ENCODE measurements at places on chromosomes 6 and 20.

- DNase-seq, result no peak
Measured at GRCh38 chr6:86858970-86859369, 78.4 kb upstream of the HTR1E start.

DNA sequence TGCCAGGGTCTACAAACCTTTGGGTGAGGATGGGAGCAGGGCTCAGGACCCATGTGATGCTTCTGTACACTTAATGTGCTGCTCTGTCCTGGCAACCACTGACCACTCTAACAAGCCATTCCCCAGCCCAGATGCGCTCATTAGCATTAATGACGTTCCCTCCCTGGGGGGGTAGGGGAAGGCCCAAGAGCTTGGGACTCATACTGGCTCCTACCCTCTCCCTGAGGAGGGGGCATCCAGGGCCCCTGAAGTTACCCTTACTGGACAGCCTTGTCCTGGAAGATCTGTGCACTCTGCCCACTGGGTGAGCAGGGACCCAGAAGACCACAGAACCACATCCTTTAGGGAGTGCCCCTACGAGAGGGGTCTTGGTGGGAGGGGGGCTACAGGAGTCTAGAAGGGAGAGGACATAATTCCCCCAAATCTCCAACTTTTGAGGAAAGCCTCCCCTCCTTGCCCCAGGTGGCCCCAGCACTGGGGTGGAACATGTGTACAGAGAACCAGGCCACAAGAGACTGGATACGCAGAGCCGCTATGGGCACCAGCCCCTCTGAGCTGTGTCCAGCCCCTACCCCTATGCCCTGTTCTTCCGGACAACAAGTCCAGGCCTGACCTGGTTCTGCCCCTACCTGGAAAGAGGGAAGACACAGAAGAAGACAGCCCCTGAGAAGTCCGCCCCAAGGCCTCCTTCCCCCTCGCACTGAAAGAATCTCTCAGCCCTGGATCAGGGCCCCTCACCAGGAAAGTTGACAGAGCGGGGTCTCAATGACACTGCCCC, 1.4 kb downstream of the TEAD3 start:
- DNase-seq, result no peak

DNA sequence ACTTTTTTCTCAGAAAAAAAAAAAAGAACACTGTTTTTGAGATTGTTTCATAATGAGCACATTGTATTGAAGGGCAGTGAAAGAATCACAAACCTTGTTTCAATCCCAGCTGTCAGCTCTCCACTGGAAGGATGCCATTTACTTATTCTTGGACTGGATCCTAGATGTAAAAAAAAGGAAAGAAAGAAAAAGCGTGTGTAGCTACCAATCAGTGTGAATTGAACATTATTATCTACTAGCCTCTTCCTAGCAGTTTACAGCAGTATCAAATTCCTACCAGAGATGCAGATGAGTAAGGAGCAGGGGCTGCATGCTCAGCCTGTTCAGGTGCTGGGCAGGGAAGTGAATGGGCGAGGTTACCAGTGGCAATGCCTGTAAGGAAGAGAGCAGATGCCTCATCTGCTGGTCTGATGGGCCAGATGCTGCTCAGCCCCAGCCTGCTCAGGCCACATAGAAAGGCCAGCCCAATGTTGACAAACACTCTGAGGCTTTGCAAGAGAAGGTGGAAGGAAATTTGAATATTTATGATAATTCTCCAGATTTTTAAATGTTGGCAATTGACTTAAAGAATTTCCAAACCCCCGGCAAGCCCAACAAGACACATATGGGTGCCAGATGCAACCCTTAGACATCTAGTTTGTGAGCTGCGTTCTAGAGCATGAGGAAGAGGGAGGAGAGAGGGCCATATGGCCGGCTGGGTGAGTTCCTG, 189.5 kb downstream of the IBTK start:
- peak; percentile 31 for DNase-seq

DNA sequence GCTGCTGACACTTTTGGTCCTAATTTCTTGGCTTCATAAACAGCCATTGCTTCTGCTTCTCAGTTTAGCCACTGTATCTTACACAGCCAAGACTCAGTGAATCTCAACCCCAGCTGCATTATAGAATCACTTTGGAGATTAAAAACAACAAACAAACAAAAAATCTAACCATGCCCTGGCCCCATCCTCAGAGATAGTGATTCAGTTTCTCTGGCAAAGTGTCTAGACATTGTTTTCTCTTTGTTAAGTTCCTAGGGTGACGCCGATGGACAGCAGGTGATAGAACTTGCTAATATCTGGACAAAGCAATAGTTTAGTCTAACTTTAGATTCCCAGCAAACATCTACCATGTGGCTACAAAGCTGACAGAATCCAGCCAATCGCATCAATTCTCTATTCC, 2.9 kb downstream of the ADGRF5 start:
- no peak for DNase-seq

DNA sequence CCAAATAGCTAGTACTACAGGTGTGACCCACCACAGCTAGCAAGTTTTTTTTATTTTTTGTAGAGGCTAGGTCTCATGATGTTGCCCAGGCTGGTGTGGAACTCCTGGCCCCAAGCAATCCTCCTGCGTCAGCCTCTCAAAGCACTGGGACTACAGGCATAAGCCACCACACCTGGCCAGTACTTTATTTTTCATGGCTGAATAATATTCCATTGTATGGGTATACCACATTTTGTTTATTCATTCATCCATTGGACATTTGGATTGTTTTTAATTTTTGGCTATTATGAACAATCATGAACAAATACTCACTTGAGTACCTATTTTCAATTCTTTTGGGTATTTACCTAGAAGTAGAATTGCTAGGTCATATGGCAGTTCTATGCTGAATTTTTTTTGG, 7.0 kb upstream of the NXT1 start:
- DNase-seq, result no peak

DNA sequence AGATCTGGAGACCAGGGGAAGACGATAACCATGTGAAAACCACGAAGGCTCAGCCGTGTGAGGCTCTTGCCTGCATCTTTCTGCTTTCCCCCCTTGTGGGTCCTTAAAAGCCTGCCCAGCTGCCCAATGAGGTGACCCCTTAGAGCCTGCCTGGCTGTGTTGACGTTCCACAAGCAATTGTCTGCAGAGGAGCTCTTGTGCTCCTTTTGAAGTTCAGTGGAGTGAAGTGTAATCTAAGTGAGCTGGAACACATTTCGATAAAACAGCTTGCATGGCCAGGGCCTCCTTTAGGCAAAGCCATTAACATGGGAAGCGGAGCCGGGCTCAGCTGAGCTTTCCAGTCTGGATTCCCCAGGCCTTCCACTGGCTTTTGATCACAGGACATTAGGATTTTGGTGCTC, 27.3 kb upstream of the TCP11 start:
- DNase-seq, result no peak

DNA sequence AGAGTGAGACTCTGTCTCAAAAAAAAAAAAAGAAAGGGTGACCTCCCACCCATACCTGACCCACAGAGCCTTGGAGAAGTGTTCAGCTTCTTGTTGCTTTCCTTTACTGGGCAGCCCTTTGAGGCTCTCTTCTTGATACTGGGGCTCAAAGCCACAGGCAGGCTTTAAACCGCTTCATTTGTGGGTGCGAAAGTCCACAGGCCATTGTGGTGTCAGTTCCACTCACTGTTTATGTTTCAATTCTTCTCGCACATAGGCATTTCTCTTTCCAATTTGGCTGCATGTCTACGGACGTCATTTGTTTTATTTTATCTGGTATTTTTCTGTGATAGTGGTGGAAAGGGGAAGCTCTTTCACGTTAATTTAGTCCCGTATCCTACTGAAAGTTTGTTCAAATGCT, 34.6 kb downstream of the PPARD start:
- DNase-seq, result no peak

GRCh38 chr6:40524797-40525585, 62.2 kb downstream of the LRFN2 start:
- no peak for DNase-seq

- no peak for DNase-seq
Measured at GRCh38 chr6:119757467-119757866, 407.9 kb upstream of the MAN1A1 start.

GRCh38 chr20:50303573-50304500, 113.2 kb downstream of the CEBPB start:
- DNase-seq, result no peak

GRCh38 chr6:2035046-2035445, 210.4 kb downstream of the GMDS start:
- no peak for DNase-seq

DNA sequence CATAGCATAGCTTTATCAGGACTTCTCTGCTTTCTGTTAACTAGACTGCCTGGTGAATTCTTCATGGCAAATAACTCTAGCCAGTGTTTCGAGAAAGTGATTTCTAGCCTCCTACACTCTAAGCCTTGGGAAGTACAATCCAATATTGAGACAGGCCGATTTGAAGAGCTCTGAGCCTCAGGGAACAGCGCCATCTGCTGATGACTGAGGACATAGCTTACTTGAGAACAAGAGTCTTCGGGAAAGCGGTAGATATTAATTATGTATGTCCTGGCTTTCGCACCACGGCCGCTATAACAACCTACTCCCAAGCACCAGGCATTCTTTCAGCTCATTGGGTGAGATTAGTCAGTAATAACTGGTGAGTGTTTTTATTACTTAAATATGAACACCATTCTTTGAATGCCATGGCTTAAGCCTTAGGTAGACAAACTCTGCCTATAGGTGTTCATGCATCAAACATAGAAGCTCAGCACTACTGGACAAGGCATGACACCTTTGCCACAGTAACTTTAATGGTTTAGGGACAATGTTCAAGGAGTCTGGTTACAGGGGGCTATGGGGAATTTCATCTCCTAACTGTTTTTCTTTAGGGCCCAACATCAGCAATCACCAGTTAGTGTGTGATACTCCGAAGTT, 518.6 kb downstream of the BMP2 start:
- DNase-seq, result peak; percentile 58

DNA sequence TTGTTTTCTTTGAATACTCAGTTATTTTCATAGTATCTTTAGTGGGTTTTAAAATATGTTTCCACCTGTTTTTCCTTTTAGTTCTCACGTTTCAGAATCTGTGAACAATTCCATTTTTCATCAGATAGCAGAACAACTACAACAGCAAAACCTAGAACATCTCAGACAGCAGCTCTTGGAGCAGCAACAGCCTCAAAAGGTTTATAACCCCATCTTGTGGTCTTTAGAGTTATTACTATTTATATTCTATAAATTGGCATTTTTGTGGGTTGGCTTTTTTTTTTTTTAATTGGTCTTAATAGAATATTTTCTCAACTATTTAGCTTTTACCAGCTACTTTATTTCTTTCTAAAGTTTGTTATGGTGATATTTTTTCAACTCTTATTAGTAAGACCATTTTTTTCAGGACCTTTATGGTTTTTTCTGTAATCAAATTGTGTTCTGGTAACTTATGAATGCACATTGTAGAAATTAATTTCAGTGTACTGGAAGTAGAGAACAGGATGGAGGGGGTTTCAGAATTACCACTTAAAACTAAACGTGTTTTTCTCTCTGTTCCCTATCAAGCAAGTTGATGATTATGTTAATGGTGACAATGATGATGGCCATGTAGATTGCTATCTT, 72.2 kb downstream of the SCAF8 start:
- DNase-seq, result no peak

DNA sequence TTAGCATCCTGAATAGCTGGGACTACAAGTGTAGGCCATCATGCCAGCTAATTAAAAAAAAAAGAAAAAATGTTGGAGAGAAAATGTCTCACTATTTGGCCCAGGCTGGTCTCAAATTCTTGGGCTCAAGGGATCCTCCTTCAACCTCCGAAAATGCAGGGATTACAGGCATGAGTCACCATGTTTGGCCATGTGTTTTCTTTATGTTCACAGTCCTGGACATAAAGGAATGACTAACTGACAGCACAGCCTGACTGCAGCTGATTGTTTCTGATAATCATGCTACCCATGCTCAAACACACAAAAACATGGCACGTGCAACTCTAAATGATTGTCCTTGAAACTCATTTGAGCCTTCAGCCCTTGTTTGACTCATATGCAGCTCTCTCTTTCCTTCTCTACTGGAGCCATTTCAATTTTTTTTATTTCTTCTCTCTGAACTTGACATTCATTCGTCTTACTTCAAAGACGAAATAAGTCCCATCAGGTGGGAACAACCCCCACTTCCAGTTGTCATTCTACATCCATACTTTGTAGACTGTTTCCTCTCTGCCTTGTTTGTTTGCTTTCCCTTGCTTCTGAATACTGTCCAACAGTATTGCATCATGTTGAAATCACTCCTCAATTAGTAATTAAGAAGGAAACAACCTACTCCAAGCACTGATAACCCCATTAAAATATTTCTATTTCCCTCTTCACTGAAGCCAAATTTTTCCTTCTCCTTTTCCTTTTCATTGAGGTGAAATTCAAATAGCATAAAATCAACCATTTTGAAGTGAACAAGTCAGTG, 413.0 kb downstream of the BMP2 start:
- DNase-seq, result no peak

- DNase-seq, result no peak
Measured at GRCh38 chr6:128400875-128401274, 119.5 kb downstream of the PTPRK start.

- DNase-seq, result no peak
Measured at GRCh38 chr20:57656821-57657534, 36.8 kb upstream of the ZBP1 start.

DNA sequence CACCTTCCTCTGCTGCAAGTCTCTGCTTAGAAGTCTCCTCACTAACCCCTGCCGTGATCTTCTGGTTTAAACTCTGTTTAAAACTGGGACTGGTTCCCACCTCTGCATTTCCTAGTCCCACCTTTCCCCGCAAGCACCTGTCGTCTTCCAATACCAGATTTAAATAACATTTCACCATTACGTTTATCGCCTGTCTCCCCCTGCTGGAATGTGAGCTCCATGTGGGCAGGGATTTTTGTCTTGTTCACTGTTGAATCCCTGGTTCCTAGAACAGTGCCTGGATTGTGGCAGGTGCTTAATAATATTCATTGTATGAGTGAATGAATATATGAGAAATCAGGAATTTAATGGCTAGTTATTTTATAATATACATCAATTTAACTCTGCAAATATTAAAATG, 2.7 kb downstream of the GUCA1A start:
- no peak for DNase-seq

DNA sequence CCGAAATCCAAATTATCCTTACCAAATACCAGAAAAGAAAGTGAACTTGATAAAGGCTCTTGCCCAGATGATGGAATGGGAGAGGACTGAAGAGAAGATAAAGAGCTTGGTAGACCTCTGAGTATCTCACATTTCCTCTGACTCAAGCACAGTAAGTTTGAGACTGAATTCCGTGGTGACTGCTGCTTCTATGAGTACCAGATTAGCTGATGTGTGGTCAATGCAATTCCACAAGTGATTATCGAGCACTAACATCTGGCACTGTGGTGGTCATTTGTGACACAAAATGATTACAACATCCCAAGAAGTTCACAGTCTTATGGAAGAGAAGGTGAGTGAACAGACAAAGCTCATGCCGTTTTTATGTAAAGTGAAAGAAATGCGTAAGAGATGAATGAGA, 2.6 kb upstream of the RPS6KA2 start:
- DNase-seq, result no peak

- DNase-seq, result no peak
Measured at GRCh38 chr20:44967207-44967807, 995 bp downstream of the STK4 start.

DNA sequence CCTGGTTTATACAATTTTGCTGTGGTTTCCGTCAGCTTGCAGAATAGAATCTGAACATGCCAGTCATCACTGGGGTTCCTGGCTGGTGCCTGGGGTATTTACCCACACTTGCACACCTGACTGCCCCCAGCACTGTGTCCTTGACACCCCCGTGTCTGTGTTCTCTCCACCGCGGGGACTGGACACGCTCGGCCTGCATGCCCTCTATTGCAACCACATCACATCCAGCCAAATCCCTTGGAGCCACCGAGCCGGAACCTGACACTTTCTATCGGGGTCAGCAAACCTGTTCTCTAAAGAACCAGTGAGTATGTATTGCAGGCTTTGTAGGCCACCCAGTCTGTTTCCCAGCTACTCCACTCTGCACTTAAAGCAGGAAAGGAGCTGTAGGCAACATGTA, 527.5 kb downstream of the PRKN start:
- DNase-seq, result no peak
